Naive thymus-derived CD8-positive, alpha-beta T cell (primary cell): ENCODE measurements at places on chromosomes 2 and 18. TPM values are rescaled to one million over a fixed set of nuclear protein-coding genes. Genes with fewer than 3 reads are reported as not detected.

NAPG gene
- 12.9 TPM for polyA plus RNA-seq

OXER1 gene
- polyA plus RNA-seq, result 0.22 TPM

SRD5A2 gene
- polyA plus RNA-seq, result 0.09 TPM

HOXD1 gene
- not detected for polyA plus RNA-seq

CRYBA2 gene
- polyA plus RNA-seq, result not detected

CAPN14 gene
- 0.17 TPM for polyA plus RNA-seq

ZAP70 gene
- polyA plus RNA-seq, result 149 TPM

APCDD1 gene
- polyA plus RNA-seq, result not detected

MYL12A gene
- 2,421 TPM for polyA plus RNA-seq

ABCG8 gene
- 0.08 TPM for polyA plus RNA-seq

ITGA4 gene
- 128 TPM for polyA plus RNA-seq

KIF5C gene
- polyA plus RNA-seq, result 1.4 TPM

PID1 gene
- polyA plus RNA-seq, result not detected

KIAA2012 gene
- not detected for polyA plus RNA-seq

CD8B gene
- 2,487 TPM for polyA plus RNA-seq

TWSG1 gene
- 6.1 TPM for polyA plus RNA-seq

SLC11A1 gene
- 0.90 TPM for polyA plus RNA-seq

C1GALT1C1L gene
- not detected for polyA plus RNA-seq

RGPD4 gene
- polyA plus RNA-seq, result not detected

FAM237A gene
- not detected for polyA plus RNA-seq

NPC1 gene
- polyA plus RNA-seq, result 15.5 TPM

GALR1 gene
- polyA plus RNA-seq, result not detected

SPATA3 gene
- not detected for polyA plus RNA-seq

UBXN4 gene
- 110 TPM for polyA plus RNA-seq

RIT2 gene
- not detected for polyA plus RNA-seq

SETBP1 gene
- polyA plus RNA-seq, result 0.16 TPM

ICOS gene
- polyA plus RNA-seq, result 8.6 TPM

RALBP1 gene
- polyA plus RNA-seq, result 46.7 TPM

SLC9A4 gene
- not detected for polyA plus RNA-seq

UNC80 gene
- not detected for polyA plus RNA-seq

IL36A gene
- polyA plus RNA-seq, result not detected

PAIP2B gene
- 1.9 TPM for polyA plus RNA-seq

PLEK gene
- polyA plus RNA-seq, result 148 TPM

LMAN2L gene
- polyA plus RNA-seq, result 21.3 TPM

HDAC4 gene
- polyA plus RNA-seq, result 2.8 TPM

ATP5MC3 gene
- 406 TPM for polyA plus RNA-seq

CENPA gene
- polyA plus RNA-seq, result 0.27 TPM

MAB21L4 gene
- polyA plus RNA-seq, result not detected

TSPYL6 gene
- not detected for polyA plus RNA-seq

TUBB8B gene
- not detected for polyA plus RNA-seq

FIGN gene
- polyA plus RNA-seq, result not detected

AQP12A gene
- polyA plus RNA-seq, result not detected

LYG2 gene
- not detected for polyA plus RNA-seq
